Cardiac muscle cell (in vitro differentiated cells and primary cell): ENCODE measurements at places on chromosomes 2 and 18.

DNA sequence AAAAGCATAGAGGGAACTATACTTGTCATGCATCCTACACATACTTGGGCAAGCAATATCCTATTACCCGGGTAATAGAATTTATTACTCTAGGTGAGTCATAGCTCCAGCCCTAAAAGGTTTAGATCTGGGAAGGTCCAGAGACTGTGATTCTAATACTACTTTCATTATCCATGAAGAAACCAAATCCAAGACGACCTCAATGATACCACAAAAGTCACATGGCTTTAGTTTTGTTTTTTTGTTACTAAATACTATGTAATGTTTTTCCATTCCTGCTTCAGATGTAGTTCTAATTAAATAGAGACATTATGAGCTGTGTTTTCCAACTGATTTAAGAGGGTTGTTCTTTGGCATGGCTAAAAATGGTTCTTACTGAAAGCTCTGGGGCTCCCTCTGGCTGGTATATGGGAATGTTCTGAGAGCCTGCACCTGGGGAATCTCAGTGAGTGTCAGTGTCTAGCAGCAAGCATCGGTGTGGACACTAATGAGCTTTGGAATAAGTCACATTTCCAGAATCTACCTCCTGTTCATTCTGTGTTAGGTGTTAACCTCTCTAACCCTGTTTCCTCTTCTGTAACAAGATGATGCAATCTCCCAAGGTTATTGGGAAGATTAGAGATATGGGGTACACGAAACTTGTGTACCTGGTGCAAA lies 20.5 kb upstream of the IL1RL2 start:
- peak; percentile 69 for DNase-seq

GRCh38 chr18:49754866-49755265 lies 58.5 kb downstream of the ACAA2 start:
- no peak for DNase-seq

DNA sequence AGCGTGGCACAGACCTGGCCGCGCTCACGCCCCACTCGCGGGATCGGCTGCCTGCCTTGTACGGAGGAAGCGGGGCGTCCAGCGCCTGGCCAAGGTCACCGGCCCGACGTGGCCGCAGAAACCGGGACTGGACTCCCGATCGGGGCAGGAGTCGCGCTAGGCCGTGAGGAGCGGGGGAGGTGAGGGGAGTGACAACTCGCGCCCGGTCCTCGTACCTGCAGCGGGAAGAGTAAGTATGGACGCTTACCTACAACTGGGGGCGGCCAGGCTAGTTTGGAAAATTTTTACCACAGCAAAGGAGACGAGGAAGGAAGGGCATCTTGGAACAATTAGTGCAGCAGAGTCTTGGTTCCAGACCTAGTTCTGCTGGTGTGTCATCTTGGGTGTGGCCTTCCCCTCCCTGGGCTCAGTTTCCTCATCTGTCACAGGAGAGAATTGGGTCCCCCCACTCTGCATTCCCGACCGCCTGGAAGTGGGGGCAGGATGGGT lies 693 bp downstream of the UBE2F start:
- DNase-seq, result peak; percentile 49

- DNase-seq, result no peak
Observed at GRCh38 chr2:186195696-186196095, 290.4 kb upstream of the ZC3H15 start.

- no peak for DNase-seq
Observed at GRCh38 chr2:72096181-72096580, 51.5 kb downstream of the CYP26B1 start.

DNA sequence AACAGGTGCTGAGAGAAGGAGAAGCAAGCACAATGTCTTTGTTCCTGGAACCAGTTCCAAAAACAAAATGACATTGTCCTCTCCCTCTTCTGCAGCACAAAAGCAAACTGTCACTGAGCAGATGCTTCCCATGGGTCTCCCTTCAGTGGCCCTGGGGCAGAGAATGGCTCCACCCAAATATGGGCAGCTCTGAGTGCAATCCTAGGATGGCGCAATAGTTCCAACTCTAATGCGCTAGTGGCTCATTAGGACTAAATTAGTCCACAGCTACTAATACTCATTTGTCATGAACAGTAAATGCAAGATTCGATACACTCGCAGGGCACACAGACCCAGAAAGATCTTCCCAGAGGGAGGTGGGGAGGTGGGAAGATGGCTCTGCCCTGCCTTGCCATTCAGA lies 205.2 kb upstream of the CHAC2 start:
- DNase-seq, result no peak

- DNase-seq, result peak; percentile 15
Observed at GRCh38 chr2:37232131-37232933, 874 bp downstream of the NDUFAF7 start.

GRCh38 chr2:153059338-153060052 lies 341.1 kb downstream of the ARL6IP6 start:
- no peak for DNase-seq

DNA sequence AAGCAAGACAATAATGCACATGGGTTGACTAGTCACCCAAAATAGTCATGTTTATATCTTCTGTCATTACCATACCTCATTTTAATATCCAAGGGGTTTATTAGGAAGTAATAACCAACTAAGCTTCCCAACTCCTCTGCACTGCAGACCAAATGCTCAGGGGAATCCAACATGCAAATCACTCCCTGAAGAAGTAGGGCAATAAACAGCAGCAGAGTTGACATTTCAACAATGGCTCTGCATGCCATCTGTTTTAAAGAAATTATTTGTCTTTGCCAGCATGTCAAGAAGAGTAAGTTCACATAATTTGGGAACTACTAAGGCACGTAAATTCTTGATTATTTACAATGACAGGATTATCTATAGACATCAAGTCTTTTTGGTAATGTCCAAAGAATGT lies 84.4 kb upstream of the LYPD1 start:
- DNase-seq, result no peak

- DNase-seq, result no peak
Observed at GRCh38 chr2:5969303-5969702, 277.1 kb downstream of the SOX11 start.

DNA sequence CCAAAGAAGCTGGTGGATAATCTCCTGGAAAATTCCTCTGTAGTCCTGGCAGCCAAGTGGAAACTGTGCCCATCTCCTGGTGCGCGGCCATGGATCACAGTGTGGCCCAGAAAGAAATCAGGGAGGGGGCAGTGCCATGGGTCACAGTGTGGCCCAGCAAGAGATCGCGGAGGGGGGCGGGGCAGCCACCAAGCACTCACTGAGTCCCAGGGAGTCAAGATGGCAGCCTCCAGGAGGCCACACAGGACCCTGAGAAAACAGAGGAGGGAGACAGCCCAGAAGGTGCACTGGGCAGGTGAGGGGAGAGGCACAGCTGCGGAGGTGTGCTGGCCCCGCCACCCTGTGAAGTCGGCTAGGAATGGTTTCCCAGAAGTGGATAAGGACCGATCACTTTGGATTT lies 8.1 kb upstream of the ATP6V1B1 start:
- no peak for DNase-seq

GRCh38 chr2:146874260-146874658 lies 970.6 kb upstream of the ACVR2A start:
- DNase-seq, result peak; percentile 63

DNA sequence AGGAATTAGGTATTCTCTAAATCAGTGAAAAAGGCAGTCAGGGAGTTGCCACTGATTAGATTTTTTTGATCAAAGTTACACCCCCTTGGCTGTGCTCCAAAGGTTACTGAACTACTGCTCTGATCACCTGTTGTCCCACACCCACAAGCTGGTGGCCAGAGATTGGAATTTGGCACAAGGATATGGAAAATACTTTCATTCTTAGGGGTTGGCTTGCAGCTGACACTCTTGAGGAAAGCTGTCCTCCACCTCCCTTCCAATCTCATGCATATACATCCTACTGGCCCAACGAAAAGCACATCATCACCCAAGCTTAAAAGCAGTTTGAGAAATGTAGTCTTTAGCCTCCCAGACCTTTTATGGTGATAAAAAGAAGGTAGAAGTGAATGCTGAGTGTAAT lies 329.5 kb upstream of the CHAC2 start:
- no peak for DNase-seq

GRCh38 chr18:54608028-54608642 lies 17.1 kb downstream of the DYNAP start:
- peak; percentile 55 for DNase-seq

DNA sequence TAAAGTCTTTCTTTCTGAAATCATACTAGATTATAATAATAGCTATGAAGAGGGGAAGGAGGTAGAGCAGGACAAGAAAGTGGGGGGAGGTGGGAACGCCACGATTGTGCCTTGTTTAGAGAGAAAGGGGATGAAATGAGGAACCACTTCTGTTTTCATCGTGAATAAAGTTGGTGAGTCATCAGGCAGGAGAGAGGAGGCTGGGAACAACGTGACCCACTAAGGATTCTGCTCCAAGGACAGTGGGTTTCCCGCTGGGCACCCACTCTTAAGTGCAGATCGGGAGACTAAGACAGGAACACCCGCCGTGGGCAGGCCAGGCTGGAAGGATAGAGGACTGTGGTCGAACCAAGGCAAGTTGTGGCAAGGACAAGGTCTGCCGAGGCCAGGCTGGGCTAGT lies 158.2 kb downstream of the L3MBTL4 start:
- DNase-seq, result no peak

GRCh38 chr2:30273574-30273929 lies 42.2 kb downstream of the LBH start:
- DNase-seq, result no peak

- DNase-seq, result no peak
Observed at GRCh38 chr18:36031407-36031806, 36.0 kb downstream of the RPRD1A start.
